ENCODE measurements at places on chromosomes 7 and 10.
A peak's percentile ranks its signal among the peaks of the same experiment; 100 is the strongest.

- DNase-seq, result no peak
Measured at GRCh38 chr7:13989949-13990305, 461 bp upstream of the ETV1 start.

DNA sequence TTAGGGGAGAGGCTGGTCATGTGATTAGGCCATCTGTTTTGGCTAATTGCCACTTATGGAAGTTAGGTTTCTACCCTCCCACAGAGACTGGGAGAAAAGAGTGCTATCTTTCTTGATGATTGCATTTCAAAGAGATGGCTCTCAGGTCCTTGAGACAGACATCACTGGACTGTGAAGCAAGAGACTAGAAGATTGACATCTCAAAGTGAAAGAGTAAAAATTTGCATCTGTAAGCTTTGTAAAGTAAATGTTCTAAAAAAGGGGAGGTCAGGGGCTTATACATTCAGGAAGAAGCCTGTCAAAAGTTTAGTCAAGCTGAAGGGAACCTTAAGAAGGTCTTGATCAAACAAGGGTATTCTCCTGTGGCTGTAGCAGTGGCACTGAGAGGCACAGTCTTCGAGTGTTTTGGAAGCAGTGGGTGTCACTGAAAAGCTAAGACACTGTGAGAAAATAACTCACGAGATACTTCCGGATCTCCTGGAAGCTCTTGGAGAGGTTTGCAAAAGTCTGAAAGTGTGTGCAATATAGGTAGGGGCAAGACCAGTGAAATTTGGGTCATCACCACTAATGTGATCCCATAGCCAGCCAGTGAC, 342.1 kb downstream of the PHF14 start:
- no peak for DNase-seq

DNA sequence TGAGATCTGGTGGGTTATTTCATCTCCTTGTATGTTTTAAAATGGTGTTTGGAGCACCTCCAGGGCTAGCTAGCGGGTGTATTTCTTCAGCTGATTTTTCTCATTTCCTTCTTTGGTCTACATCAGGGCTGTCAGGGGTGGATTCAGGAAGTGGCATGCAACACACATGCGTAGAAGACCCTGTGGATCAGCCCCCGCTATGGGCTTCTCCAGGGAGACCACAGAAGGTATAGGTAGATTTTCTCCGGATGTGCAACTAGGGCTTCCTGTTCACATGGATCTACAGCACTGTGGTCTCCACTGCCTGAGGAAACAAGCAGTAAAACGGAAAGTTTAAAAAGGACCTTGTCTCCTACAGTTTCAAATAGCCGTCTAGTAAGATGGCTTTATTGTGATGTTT, 10.4 kb downstream of the NUB1 start:
- DNase-seq, result peak; percentile 37

DNA sequence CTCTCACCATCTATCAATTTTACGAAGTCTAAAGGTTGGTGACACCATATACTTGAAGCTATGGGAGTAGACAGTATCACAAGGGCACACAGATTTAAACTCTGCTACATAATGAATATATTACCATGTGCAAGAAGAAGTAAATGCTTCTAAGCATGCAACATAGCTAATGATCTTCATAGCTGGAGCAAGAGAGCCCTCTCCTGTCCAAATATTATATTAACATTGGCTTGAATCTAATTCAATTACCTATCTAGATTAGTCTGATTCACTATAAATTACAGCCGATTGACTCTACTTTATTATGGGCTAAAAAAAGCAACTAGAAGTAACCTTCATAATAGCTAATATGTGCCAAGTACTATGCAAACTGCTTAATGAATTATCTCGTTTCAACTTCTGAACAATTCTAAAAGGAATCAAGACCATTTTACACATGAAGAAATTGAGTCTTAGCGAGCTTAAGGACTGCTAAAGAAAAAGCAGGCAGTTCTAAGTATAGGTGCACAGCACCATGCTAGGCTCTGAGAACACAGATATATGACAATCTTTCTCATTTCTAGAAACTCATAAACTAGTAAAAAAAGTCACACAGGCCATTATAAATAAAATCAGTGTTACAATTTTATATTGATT, 21.9 kb downstream of the FRA10AC1 start:
- peak; percentile 70 for DNase-seq

- no peak for DNase-seq
Measured at GRCh38 chr10:86594535-86594934, 59.8 kb upstream of the OPN4 start.

DNA sequence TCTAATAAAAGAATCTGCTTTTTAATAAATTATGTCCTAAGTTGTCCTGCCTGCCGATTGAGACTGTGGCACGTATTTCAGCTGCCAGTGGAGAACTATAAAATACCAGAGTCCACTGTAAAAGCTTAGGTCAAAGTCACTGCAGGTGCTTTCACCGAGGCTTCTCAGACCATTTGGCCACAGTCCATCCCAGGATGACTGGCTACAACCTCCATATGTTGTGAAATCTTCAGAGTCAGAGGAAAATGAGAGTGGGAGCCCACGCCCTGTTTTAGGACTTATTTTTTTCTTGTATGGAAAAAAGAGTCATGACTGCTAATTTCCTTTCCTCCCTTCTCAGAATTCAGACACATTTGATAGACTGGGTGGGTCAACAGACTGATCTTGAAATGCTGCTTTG, 182.9 kb downstream of the ANK3 start:
- DNase-seq, result no peak

DNA sequence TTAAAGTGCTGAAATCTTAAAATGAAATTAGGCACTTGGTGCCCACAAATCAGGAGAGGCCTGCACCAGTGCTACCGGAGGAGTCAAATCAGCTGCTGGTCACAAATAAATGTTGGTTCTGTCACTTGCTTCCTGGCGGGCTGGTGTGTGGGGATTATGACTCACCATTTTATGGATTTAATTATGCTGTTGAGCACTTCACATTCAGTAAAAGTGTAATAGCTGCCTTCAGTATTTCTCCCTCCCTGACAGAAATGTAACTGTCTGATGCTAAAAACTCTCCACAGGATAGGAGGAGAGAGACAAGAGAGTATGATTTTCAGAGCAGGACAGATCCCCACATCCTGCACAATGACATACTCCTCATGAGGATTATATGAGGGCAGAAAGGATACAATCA, 186.0 kb downstream of the JAZF1 start:
- no peak for DNase-seq

GRCh38 chr10:97861097-97861750, 11.6 kb downstream of the GOLGA7B start:
- no peak for DNase-seq

- no peak for DNase-seq
Measured at GRCh38 chr10:17455015-17455520, 673 bp upstream of the ST8SIA6 start.
